Kidney epithelial cell (primary cell): ENCODE measurements at places on chromosomes 6 and 20. TPM values are rescaled to one million over a fixed set of nuclear protein-coding genes. Genes with fewer than 3 reads are reported as not detected.

- no peak for DNase-seq
These were observed 60.5 kb upstream of the PRND start for GRCh38 chr20:4661191-4661590.

SNAP25 gene
- 0.62 and 1.0 TPM in 2 replicates for total RNA-seq

- DNase-seq, result no peak
These were observed 30.3 kb downstream of the KIF13A start for GRCh38 chr6:17957086-17957485.

SIRPD gene
- total RNA-seq, result not detected in 2 replicates

DNA sequence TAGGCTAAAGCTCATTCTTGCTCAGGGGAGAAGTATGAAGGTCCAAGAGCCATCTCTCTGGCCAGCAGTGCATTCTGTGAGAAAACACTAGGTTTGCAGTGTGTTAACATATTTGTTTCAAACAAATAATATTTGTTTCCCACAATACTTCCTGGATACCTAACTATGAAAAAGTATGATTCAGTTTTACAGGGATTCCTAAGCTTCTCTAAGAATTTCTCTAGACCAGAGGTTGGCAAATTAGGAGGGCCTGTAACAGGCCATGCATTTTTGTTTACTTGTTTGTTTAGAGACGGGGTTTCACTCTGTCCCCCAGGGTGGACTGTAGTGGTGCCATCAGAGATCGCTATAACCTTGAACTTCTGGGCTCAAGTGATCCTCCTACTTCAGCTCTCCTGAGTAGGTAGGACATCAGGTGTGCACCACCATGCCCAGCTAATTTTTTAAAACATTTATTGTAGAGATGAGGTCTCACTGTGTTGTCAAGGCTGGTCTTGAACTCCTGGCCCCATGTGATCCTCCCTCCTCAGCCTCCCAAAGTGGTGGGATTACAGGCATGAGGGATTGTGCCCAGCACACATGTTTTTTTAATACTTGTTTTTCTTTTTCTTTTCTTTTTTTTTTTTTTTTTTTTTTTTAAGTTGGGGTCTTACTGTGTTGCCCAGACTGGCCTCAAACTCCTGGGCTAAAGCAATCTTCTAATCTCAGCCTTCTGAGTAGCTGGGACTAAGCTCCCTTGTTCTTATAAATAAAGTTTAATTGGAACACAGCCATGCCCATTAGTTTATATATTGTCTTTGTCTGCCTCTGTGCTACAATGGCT is 71.7 kb downstream of the ADGRG6 start:
- DNase-seq, result no peak
